ENCODE measurements at places on chromosomes 13 and 19. TPM values are rescaled to one million over a fixed set of nuclear protein-coding genes. Genes with fewer than 3 reads are reported as not detected.
A peak's percentile ranks its signal among the peaks of the same experiment; 100 is the strongest.

PSPN gene
- 1.1 TPM for total RNA-seq

GRCh38 chr13:30700364-30700763 lies 35.0 kb upstream of the ALOX5AP start:
- DNase-seq: no peak

CD209 gene
- total RNA-seq: 3.3 TPM

DNA sequence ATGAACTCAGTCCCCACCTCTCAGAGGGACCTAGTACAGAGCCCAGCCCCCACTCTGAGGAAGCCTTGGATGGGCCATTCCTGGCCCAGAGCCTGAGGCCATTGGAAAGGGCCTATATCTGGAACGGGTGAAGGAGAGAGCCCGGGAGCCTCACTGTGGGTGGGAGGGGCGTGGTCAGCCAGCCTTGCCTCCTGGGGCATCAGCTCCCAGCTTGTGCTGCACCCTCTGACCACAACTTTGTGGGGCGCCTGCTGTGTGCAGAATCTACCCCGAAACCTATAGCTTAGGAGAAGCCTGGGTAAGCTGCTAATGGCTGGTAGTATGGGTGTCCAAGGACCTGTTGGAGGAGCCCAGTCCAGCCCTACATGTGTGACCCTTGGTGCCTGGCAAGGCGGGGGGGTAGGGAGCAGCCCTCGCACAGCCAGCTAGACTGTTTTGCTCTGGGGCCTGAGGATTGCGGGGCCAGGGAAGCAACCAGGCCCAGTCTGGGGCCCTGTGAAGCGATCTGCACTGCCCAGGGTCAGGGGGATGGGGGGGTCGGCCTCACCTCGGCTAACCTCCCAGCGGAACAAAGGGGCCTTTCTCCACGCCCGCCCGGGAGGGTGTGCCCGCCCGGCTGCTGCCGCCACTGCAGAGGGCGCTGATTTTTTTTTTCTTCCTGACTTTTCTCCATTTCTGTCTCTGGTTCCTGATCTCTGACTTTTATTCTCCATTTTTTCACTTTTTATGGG lies 42.3 kb downstream of the LYL1 start:
- DNase-seq: peak; percentile 71

GRCh38 chr13:80921541-80921940 lies 580.6 kb upstream of the SPRY2 start:
- DNase-seq: no peak

DNA sequence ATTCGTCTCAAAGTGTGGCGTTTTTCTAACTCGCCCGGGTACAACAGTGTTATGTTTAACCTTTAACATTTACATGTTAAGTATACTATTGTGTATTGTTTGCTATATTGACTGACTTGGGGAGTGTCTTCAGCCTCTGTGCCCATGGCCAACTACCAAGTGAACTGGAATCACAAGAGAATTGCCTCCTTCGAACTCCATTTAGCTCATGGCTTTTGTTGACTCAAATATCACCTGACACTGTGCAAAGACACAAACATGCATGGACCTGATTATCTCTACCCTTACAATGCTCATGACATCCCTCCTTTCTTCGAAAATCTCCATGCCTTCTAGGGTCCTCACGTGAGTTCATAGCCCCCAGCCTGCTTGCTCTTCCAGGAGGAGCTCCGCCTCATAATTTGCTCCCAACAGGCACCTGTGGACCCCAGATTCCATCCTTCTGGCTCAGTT lies 704 bp downstream of the ZNF814 start:
- no peak for DNase-seq

Measured in ureter (tissue), 1 donor.